ENCODE measurements at places on chromosomes 6 and 20. TPM values are rescaled to one million over a fixed set of nuclear protein-coding genes. Genes with fewer than 3 reads are reported as not detected.
A peak's percentile ranks its signal among the peaks of the same experiment; 100 is the strongest.

Gene WFDC10B
- not detected for total RNA-seq

Gene BMP7
- total RNA-seq, result 0.31 TPM

Gene PLG
- 0.41 TPM for total RNA-seq

Gene TBXT
- total RNA-seq, result not detected

Gene COL19A1
- total RNA-seq, result 0.19 TPM

- H3K4me3 ChIP-seq, result peak overlapping the region; percentile 100
- peak; percentile 60 for DNase-seq
- peaks cover 74% of the 10 kb centered on the region for H3K4me1 ChIP-seq
- peaks cover 65% of the 10 kb centered on the region for H3K36me3 ChIP-seq
- H3K27me3 ChIP-seq, result no peaks in the 10 kb centered on the region
These were observed 1.3 kb downstream of the TAP1 start for GRCh38 chr6:32852018-32852843.

- DNase-seq, result no peak
- H3K27ac ChIP-seq, result no peak overlapping the region
- no peaks in the 10 kb centered on the region for H3K36me3 ChIP-seq
- peaks cover 71% of the 10 kb centered on the region for H3K27me3 ChIP-seq
These were observed 10.2 kb upstream of the FOXF2 start for GRCh38 chr6:1379017-1379787.

DNA sequence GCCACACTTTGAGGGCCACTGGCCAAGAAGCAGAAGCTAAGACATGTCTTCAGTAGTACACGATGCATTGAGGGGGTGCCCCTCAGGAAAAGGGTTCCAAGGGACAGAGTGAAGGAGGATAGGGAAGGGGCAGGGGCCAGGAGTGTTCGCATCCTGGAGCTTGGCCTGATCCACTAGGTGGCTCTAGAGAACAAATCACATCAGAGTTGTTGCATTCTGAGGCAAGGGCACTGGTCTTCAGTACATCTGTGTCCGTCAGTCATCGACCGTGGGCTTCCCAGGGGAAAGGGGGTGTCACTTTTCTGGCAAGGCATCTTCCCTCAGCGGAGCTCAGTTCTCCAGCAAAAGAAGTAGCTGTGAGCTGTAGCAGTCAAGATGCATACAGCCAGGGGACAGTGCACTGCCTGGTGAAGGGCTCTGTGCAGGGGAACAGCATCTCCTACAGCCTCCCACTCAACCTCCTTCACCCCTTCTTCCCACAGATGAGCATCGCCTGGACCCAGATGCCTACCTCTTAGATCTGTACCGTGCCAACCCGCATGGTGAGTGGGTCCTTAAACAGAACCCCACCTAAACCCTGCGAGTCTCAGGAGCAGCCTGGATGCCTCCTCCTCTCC is 47.8 kb downstream of the ARHGAP40 start:
- H3K27ac ChIP-seq, result no peak overlapping the region
- peaks cover 22% of the 10 kb centered on the region for H3K4me1 ChIP-seq
- peak; percentile 6 for DNase-seq
- H3K27me3 ChIP-seq, result peaks cover 35% of the 10 kb centered on the region
- no peak overlapping the region for H3K4me3 ChIP-seq
- no peaks in the 10 kb centered on the region for H3K36me3 ChIP-seq

DNA sequence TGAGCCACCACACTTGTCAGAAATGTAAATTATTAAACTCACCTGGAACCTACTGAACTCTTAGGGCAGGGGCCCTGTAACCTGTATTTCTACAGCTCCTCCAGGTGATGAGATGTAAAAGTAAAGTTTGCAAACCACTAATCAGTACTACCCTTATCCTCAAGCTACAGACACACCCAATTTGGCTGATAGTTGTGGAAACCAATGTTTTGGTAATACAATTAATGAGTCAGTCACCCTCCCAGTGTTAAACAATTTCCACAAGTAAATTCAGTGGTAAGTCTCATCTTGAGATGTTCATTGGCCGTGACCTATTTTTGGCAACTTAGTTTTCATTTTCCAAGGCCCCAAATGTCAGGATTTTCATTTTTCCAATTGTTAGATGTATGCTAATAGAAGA is 29.6 kb downstream of the GCNT2 start:
- DNase-seq, result no peak
- peaks cover 3% of the 10 kb centered on the region for H3K36me3 ChIP-seq
- H3K4me1 ChIP-seq, result peaks cover 2% of the 10 kb centered on the region
- H3K27ac ChIP-seq, result no peak overlapping the region
- H3K27me3 ChIP-seq, result no peaks in the 10 kb centered on the region

GRCh38 chr6:31122791-31123706 is 2.8 kb upstream of the CDSN start:
- DNase-seq, result no peak
- H3K27ac ChIP-seq, result no peak overlapping the region
- H3K36me3 ChIP-seq, result no peaks in the 10 kb centered on the region
- H3K4me3 ChIP-seq, result no peak overlapping the region
- peaks cover 3% of the 10 kb centered on the region for H3K4me1 ChIP-seq
- H3K27me3 ChIP-seq, result peaks cover 2% of the 10 kb centered on the region

GRCh38 chr6:101401792-101402621 is 8.5 kb downstream of the GRIK2 start:
- no peak overlapping the region for H3K4me3 ChIP-seq
- DNase-seq, result no peak
- H3K4me1 ChIP-seq, result no peaks in the 10 kb centered on the region
- peaks cover 3% of the 10 kb centered on the region for H3K36me3 ChIP-seq

DNA sequence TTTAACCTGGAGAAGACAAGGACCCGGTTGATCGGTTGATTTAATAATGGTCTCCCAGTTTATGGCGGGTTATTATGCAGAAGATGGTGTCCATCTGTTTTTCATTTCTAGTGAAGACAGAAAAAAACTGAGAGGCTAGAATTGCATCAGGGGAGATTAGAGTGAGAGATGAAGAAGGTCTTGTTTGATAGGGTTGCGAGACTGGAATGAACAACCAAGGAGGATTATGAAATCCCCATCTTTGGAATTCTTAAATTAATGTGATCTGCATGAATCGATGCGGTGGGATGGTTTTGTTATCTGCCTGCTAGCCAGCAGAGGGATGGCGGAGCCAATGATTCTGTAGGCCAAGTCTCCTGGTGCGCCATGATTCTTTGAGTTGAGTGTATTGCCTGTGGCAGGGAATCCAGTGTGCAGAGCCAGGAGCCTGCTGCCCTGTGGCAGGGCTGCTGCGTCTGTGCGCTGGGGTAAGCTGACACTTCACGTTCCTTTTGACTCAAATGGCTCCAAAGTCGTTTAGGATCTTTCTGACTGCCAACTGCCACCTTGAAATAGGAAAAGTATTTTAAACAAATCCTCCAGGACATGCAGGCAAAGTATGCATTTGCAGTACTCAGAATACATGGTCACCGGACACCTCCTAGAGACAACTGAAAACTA is 200.1 kb downstream of the CLIC5 start:
- peaks cover 58% of the 10 kb centered on the region for H3K4me1 ChIP-seq
- H3K4me3 ChIP-seq, result no peak overlapping the region
- H3K27me3 ChIP-seq, result peaks cover 32% of the 10 kb centered on the region
- no peak for DNase-seq
- H3K36me3 ChIP-seq, result peaks cover 10% of the 10 kb centered on the region

GRCh38 chr6:125188594-125189203 is 35.1 kb downstream of the TPD52L1 start:
- H3K4me3 ChIP-seq, result no peak overlapping the region
- DNase-seq, result no peak
- no peaks in the 10 kb centered on the region for H3K36me3 ChIP-seq
- no peaks in the 10 kb centered on the region for H3K27me3 ChIP-seq
- no peak overlapping the region for H3K27ac ChIP-seq
